ENCODE measurements at places on chromosomes 4 and X.

- no peak for DNase-seq
Observed at GRCh38 chrX:27882695-27883094, 74.9 kb downstream of the MAGEB10 start.

DNA sequence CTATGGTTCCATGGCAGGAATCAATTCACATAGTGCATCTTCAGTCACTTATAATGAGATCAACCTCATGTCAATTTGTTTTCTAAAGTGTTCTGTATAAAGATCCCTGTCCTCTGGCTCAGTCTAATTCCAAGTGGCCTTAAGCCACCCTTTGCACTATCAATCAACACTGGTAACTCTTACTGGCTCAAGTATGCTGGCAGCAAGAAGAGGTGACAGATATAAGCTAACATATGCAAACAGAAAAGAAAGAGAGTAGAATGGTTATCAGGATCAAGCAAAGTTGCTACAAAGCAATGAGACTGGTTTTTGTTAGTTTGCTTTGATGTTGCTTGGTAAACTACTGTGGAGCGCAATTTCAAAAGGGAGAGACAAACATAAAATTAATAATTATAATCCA, 67.0 kb downstream of the AMMECR1 start:
- DNase-seq = no peak

DNA sequence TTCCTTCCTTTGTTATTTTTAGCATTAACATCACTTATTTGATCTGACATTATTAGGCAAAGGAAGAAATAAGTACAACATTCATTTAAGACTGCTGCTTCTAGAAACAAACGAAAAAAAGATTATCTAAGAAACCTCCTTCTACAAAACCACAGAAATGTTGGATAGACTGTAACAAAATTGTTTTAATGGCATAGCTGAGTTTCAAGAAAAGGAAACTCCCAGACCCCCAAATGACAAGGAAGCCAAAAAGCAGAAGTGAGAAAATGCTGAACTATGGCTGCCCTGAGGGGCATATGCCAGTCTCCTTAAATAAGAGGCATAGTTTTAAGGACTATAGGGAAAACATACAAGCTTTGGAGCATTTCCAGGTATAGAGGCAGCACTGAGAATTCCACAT, 1431.6 kb upstream of the TENM3 start:
- no peak for DNase-seq

GRCh38 chr4:98908182-98908581, 20.8 kb downstream of the EIF4E start:
- no peak for DNase-seq

DNA sequence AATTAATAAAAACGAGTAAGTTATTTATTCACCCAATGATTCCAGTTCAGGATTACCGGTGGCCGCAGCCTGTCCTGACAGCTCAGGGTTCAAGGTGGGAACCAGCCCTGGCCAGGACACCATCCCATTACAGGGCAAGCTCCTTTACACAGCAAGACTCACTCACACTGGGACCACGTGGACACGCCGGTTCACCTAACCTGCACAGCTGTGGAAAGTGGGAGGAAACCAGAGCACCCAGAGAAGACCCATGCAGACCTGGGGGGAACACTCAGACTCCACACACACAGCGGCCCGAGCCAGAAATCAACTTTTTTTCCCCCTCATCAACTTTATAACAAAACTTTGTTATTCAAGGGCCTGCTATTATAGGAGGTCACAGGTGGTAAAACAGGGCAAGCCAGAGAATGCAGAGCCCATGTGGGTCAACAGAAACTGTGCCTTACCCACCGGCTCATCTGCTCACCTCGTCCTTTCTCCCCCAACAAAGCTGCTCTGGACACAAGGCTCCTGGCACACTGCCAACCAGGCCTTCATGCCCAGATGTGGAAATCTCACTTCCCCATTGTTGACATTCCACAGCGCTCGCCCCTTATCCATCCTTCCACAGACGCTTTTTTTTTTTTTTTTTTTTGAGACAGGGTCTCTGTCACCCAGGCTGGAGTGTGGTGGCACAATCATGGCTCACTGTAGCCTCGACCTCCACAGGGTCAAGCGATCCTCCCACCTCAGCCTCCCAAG, 8.0 kb upstream of the ODAPH start:
- DNase-seq = no peak

- DNase-seq = no peak
Observed at GRCh38 chrX:133970076-133970475, 15.3 kb downstream of the GPC3 start.

DNA sequence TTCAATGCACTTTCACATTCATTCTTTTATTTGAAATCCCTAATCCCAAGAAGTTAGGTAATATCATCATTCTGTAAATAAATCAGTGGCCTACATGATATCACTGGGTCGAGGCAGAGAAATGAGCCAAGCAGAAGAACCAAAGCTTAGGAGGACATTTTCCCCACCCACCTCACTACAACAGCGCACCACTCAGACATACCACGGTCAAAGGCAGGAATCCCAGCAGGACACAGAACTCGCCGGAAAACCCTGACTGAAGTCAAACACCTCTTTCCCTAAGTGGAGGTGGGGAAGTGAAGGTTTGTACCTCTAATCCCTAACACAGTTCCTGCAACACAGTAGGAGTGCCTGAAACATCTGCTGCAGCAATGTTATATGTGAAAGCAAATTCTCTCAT, 21.5 kb downstream of the RELL1 start:
- DNase-seq = no peak

DNA sequence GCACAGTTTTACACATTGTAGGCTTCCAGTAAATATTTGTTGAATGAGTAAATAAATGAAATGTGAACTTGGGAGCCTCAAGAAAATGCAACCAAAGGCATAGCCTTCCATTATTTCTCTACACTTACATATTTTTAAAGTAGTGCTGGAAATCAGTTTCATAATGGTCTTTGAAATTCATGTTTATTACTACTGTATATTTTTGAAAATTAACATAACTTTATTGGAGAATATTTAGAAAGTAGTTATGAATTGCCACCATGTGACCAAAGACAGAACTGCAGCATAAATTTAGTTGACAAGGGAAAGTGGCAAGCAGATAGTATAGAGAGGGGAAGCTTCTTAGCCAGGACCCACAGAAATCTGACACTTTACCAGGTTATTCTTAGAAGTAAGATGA, 6.4 kb downstream of the TCEAL8 start:
- no peak for DNase-seq

- no peak for DNase-seq
Observed at GRCh38 chr4:20538905-20539304, 161.4 kb upstream of the PACRGL start.

- no peak for DNase-seq
Observed at GRCh38 chr4:56618734-56619133, 62.4 kb downstream of the HOPX start.
